NCI-H2227 treated with DMSO at 0.1 percent for 48 hours (cell line): ENCODE measurements at places on chromosomes 1 and 21.

DNA sequence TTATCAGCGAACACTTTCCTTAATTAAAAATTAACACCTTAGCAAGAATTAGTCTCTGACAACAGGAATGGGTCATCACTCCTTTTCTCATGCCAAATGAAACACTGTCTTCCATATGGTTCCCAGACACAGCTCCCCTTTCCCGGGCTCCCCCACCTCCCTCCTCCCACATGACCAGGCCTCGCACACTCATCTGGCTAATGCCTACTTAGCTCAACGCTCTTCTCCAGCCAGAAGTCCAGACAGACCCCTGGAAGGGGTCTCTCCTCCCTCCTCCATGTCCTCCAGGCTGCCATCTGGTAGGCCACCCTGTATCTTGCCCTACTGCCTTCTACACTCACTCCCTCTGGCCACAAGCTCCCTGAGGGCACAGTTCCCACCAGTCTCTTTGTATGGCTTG is 39.9 kb downstream of the KCNC4 start:
- DNase-seq: no peak

DNA sequence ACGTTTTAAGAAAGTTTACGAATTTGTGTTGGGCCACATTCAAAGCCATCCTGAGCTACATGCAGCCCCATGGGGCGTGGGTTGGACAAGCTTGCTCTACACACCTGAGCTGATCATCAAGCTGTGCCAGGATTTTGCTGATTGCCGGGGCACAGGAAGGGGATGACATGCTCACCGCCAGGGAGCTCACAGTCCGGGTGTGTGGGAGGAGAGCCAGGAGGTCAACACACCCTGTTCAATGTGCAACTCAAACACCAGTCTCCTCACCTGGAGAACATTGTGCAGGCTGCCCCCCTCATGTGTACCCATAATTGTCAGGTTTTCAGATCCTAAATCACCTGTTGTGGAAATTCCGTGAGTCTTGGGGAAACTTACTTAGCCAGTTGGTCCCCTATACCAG is 969 bp downstream of the CYP4A11 start:
- DNase-seq: no peak

- no peak for DNase-seq
Measured at GRCh38 chr1:160204526-160205241, 500 bp upstream of the PEA15 start.

- no peak for DNase-seq
Measured at GRCh38 chr1:228400692-228401454, 5.8 kb downstream of the TRIM11 start.

DNA sequence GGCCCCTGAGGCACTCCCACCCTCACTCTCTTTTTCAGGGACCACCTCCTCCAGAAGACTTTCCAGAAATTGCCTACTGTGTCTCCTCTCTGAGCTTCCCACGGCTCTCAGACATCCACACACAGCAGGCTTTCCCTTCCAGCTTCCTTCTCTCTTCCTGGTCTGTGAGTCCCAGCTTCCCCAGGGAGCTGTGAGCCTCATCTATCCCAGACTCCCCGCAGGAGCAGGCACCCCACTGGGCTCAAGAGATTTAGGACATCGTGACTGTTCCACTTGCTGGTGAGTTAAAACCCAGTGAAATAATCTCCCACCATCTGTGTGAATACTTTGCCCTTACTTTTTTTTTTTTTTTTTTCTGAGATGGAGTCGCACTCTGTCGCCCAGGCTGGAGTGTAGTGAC is 22.0 kb upstream of the PRELP start:
- no peak for DNase-seq

- DNase-seq: no peak
Measured at GRCh38 chr1:54276617-54277450, 76.9 kb downstream of the MRPL37 start.

- DNase-seq: no peak
Measured at GRCh38 chr1:54653036-54653435, 11.4 kb downstream of the MROH7 start.

GRCh38 chr1:30406996-30407864 is 316.2 kb downstream of the MATN1 start:
- DNase-seq: no peak

GRCh38 chr1:19676438-19676922 is 11.8 kb downstream of the HTR6 start:
- DNase-seq: no peak

- DNase-seq: no peak
Measured at GRCh38 chr1:218748071-218748470, 402.9 kb downstream of the TGFB2 start.

DNA sequence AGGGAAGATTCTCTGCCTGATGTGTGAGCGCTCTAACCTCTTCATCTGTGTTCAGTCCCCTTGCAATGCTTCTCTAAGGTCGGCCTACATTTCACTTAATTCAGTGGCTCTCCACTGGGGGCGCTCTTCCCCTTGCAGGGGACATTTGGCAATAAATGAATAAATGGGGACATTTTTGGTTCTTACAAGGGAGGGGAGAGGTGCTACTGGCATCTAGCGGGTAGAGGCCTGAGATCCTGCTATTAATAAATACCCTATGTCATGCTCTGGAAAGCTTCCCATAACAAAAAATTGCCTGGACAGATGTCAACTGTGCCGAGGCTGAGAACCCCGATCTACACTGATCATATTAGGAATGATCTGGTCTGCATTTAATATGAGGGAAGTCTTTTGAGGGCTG is 25.9 kb upstream of the DNAJC11 start:
- no peak for DNase-seq

GRCh38 chr1:164382384-164382783 is 176.6 kb upstream of the PBX1 start:
- DNase-seq: no peak

DNA sequence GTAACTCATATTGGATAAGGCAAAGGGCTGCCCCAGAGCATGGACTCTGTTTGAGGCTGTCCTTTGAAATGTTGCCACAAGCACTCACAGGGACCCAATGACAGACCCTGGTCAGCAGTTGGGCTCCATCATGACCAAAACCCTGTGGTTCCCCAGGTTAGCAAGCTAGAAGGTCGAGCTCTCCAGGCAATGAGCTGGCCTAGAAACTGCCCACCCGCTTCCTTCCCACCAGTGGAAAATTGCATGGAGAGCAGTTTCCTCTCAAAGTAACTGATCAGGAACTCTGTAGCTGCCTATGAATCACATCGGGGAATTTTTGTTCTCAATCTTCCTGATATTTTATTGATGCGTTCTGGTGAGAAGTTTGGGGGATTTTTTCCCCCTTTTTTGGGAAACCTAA is 52.8 kb downstream of the FHAD1 start:
- no peak for DNase-seq

DNA sequence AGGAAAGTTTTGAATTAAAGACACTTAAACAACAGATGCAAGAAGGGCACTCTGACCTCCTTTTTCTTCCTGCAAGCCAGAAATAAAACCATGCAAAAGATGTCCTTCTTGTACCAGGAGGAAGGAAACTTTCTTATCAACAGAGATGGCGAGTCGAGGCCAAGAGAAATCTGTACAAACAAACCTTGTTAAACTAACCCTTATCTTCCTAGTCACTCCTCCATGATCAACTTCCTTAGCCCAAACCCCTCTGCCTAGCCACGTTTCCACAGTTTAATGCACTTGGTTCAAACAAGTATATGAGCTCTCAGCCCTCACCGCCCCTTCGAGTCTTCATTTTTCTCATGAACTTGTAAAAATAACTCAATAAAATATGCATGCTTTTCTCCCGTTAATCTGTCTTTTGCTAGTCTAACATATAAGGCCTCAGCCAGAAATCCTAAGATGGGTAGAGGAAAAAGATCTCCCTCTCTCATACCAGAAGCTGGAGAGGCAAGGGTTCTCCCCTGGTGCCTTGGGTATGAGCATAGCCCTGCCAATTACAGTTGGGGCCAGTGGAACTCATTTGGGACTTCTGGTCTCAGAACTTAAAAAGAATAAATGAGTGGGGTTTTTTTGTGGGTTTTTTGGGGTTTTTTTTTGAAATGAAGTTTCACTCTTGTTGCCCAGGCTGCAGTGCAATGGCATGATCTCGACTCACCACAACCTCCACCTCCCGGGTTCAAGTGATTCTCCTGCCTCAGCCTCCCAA is 141.7 kb upstream of the SOD1 start:
- DNase-seq: no peak

DNA sequence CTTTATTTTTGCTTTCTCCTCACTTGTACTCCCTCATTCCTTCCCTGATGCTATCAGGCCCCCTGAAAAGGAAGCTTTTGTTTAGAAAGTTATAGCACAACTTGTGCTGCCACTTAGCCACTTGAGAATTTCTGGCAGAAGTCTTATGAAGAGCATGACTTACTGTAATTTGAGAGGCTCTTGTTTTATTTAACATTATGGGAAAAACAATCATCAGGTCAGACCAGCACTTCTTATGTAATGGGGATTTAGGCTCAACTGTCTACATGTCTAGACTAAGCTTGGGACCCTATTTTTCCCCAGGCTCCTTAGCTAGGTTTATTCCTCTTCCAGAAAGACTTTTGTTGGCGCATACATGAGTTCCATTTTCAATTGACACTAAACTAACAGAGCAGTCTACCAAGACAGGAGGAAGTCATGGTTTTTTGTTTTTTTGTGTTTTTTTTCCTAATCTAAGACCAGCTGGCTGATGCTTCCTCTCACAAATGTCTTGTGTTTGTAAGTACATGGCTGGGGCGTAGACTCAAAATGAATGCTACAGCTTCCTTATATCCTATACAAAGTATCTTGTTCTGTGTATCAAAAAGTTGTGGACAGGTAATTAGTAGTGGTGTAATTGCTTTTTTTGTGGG is 31.5 kb downstream of the TNFSF4 start:
- no peak for DNase-seq

DNA sequence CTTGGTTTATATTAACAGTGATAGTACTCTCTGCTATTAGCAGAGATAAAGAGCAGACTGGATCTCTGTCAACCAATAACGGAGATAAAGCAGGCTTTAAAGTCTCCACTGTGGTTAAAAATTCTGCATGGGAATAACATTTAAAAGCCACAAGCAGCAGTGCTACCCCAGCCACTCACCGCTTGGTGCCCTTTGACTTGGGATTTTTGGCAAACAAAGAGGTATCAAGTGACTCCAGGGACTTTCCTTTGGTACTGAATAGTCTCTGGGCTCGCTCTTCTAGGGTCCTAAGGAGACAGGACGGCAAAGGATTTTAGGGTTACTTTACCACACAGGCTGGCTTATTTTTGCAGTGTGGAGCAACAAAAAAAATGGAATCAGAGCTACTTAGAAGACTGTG is 11.3 kb downstream of the SF3A3 start:
- DNase-seq: no peak

DNA sequence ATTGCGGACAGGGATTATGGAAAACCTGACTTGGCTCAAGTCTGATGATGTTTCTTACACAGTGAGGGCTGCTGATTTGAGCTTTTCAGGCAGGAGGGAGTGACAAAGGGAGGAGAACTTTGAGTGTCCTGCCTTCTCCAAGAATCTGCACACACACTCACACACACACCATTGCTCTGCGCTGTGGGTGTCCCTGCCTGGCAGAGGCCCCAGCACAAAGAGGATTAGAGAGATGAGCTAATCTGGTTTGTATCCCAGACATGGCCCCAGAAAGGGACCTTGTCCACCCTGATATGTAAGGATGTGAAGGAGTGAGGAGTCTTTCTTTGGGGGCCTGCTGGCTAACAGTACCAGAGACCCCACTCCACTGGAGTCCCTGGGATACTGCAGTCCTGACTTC is 5.9 kb upstream of the WNT2B start:
- DNase-seq: peak; percentile 27

DNA sequence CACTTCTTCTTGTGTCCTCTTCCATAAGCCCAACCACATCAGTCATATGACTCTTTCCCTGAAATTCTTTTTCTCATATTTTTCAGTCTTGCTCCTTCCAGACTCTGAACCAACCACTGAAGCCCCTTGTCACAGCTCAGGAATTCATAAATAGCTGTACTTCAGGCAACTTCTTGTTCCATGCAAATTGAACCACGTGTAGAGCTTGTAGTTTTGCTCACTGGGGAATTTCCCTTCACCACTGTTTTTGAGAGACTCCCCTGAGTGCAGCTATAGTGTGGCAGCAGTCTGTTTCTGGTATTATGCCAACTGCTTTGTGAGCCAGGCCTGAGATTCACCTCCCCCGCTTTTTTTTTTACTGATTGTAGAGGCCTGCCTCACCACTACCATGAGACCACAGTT is 150.3 kb upstream of the SPAG17 start:
- no peak for DNase-seq

GRCh38 chr1:94227624-94228023 is 9.8 kb downstream of the ARHGAP29 start:
- DNase-seq: no peak

- no peak for DNase-seq
Measured at GRCh38 chr1:101769520-101769919, 227.2 kb downstream of the OLFM3 start.

GRCh38 chr1:198734323-198735008 is 95.6 kb downstream of the PTPRC start:
- no peak for DNase-seq

DNA sequence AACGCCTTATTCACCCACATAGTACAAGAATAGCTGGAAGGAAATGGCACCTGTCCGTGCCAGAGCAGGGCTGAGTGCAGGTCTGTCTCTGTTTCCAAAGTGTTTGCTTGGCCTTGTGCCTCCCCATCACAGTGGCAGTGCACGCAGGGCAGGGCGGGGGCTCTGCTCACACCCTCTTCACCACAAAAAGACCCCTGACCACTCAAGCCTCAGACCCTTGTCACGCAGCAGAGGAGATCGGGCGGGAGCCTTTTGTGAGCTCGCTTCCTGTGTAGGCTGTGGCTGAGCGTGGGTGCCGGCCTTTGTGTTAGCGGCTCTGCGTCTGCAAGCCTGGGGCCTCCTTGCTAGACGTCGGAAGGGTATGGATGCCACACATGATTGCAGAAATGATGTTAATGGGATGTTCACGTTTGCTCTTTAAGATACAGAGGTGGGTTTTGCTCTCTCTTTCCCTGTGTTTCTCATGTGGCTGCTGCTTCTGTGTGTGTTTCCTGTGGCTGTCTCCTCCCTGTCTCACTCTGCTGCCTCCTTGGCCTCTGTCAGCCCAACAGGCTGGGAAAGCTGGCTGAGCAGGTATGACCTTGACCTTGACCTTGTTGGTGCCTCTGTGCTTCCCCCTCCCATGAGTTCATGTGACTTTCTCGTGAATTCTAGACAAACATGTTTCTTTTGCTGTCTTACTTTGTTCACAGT is 45.4 kb downstream of the S100B start:
- no peak for DNase-seq

GRCh38 chr1:183276386-183277080 is 90.5 kb downstream of the LAMC2 start:
- DNase-seq: no peak

GRCh38 chr1:225899044-225899925 is 10.3 kb upstream of the LEFTY1 start:
- DNase-seq: no peak

DNA sequence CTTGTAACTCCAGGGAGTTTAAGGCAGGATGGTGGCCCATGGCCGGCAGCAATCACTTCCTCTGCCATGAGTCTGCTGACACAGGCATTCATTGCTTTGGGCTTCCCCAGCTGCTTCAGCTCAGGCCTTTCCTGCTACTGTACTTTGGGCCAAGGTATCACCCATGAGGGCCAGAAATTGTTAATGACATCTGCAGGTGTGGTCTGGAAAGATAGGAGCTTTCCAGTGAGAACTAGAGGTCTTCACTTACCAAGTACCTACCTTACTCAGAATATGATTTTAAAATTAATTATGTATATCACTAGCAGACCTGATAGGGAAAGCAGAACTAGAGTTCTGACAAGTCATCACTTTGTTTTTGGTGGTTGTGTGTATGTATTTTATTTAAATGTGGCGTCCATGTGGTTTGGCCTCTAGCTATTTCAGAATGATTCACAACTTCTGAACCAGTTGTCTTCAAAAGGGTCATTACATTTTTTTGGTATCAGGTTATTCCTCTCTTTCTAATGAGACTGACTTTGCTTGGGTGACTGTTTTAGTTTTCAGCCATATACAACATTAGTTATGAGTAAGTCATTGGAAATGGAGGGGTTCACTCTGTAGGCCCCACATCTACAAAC is 2.7 kb downstream of the RGL1 start:
- no peak for DNase-seq
